Fibroblast of the aortic adventitia (primary cell): ENCODE measurements at places on chromosomes 7 and 10. TPM values are rescaled to one million over a fixed set of nuclear protein-coding genes. Genes with fewer than 3 reads are reported as not detected.

- DNase-seq = peak; percentile 58
Measured at GRCh38 chr10:76962851-76963250, 674.8 kb downstream of the KCNMA1 start.

- peak; percentile 22 for DNase-seq
Measured at GRCh38 chr7:91660734-91661356, 219.7 kb downstream of the MTERF1 start.

GRCh38 chr7:68020102-68020501 lies 1023.5 kb downstream of the TYW1 start:
- DNase-seq = no peak

DNA sequence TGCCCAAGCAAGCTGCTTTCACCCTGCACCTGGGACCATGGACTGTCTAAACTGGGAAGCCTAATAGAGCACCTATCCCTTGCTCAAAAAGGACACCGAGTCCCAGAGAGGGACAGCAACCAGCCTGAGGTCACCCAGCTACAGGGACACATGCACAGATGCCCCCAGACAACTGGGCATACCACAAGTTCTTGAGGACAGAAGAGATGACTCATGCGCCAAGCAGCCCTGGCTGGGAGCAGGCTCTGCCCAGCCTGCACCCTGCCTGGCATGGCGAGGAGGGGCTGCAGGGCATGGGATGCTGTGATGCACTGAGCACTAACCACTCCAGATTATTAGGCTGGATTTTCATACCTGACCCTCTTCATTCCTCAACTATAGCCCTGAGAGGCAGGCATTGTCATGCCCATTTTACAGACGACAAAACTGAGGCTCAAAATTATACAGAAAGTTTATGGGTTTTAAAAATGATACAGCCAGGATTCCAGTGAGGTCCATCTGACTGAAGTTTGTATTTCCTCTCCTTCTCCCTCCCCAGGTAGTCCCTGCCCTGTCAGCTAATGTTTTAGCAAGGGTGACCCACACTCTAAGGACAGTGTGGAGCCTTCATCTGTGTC lies 289.3 kb upstream of the ZMIZ1 start:
- DNase-seq = no peak

DNA sequence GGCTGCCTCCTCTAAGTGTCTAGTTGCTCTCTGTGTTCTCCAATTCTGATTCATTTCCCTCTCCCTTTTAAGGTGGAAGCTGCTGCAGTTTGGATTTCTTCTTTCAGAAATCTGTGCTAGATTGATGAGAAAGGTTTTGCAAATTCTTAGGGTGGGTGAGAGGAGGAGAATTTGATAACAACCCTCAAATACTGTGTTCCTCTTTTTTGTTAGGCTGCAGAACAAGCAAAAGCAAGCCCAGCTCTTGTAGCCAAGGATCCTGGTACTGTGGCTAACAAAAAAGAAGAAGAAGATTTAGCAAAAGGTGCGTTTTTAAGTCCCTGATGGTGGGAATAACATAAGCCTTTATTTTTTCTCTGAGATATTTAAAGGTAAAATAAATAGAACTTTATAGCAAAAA lies 49.1 kb downstream of the STAM start:
- no peak for DNase-seq

DNA sequence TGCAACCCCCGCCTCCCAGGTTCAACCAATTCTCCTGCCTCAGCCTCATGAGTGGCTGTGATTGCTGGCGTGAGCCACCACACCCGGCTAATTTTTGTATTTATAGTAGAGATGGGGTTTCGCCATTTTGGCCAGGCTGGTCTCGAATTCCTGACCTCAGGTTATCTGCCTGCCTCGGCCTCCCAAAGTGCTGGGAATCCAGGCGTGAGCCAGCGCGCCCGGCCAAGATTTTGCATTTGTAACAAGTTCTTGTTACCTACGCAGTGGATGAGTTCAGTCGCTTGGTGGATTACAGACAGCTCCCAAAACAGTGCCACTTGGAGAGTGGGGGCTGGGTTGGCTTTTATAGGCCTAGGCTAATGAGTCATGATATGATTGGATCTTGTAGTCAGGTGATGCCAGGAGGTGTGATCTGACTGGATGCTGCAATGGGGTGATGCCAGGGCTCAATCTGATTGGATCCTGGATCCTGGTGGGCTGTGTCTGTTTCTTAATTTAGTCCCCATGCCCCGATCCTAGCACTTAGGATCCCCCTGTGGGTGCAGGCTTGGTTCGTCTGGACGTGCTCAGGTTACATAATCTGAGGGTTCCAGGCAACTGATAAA lies 20.3 kb downstream of the SBDS start:
- DNase-seq = no peak

DNA sequence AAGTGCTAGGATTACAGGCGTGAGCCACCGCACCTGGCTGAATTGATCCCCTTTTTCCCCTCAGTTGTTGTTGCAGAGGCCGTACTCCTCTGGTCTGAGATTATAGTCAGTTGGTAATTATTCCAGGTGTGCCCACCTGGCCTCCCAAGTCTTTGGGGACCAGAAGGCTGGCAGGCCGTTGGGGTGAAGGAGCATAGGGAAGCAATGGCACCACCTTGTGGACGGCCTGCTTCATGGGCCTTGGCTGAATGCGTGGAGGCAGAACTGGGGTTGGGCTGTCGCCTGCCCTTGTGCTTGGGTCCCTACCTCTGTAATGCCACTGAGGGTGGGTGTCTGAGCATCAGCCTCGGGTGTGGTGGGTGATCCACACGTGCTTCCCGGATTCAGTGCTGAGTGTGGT lies 125.7 kb downstream of the RGS10 start:
- DNase-seq = peak; percentile 62

GRCh38 chr7:37942934-37943610 lies 22.6 kb downstream of the EPDR1 start:
- peak; percentile 86 for DNase-seq

Gene PAPOLB
- 0.18 TPM in 1 of 2 replicates, not detected in the other for total RNA-seq

Gene HOXA10
- 0.08 TPM in 1 of 2 replicates, not detected in the other for total RNA-seq

Gene C10orf67
- 0.09 TPM in 1 of 2 replicates, not detected in the other for total RNA-seq

Gene WIPF3
- not detected in 2 replicates for total RNA-seq
